ENCODE measurements at places on chromosomes 2 and 18. TPM values are rescaled to one million over a fixed set of nuclear protein-coding genes. Genes with fewer than 3 reads are reported as not detected.
A peak's percentile ranks its signal among the peaks of the same experiment; 100 is the strongest.

The GALNT14 gene
- total RNA-seq = 0.48 TPM

GRCh38 chr2:134482131-134482723, 228.4 kb downstream of the MGAT5 start:
- DNase-seq = peak; percentile 38

The DOK6 gene
- 10.6 TPM for total RNA-seq

GRCh38 chr2:69988086-69988635, 26.7 kb upstream of the ASPRV1 start:
- DNase-seq = no peak

GRCh38 chr2:231250698-231251097, 52.3 kb downstream of the ARMC9 start:
- no peak for DNase-seq

The IL37 gene
- total RNA-seq = not detected

The COBLL1 gene
- total RNA-seq = 15.0 TPM

GRCh38 chr2:172614932-172615331, 59.0 kb downstream of the PDK1 start:
- DNase-seq = no peak

GRCh38 chr2:127455566-127456493, 37.6 kb downstream of the PROC start:
- no peak for DNase-seq

DNA sequence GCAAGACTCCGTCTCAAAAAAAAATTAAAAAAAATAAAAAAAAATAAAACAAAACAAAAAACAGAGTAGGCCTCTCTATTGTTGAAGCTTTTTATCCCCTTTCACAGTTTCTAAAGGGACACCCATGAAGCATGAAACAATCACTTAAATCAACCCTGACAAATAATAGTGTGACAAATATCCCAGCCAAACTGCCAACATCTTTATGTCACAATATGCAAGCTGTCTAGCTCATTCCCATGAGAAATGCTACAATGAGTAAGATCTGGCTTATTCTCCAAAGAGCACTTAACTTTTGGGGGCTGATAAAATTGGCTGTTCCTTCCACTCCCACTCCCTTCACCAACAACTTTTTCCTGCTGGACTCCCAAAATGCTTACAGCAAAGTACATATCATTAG, 21.7 kb upstream of the ABCA12 start:
- DNase-seq = no peak

- DNase-seq = no peak
Observed at GRCh38 chr2:62604336-62604735, 98.3 kb upstream of the TMEM17 start.

GRCh38 chr2:11750422-11750821, 4.0 kb downstream of the LPIN1 start:
- no peak for DNase-seq

GRCh38 chr18:63890950-63891304, 3.4 kb downstream of the SERPINB2 start:
- no peak for DNase-seq

DNA sequence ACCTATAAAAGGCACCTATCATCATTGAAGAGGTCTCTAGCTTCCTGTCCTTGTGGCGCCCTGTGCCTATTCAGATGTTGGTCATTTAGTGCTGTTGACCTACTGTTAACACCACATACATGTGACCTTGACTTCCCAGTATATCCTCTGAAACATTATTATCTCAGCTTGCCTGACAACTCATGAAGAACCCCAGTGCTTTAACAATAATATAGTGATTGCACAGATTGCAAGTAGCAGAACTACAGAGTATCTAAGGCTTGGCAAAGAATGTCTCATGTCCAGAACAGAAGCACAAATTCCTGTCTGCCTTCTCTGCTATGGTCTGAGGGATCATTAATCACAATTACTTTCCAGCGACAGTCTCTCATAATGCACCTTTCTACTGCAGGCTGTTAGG, 165.3 kb downstream of the LCLAT1 start:
- no peak for DNase-seq

DNA sequence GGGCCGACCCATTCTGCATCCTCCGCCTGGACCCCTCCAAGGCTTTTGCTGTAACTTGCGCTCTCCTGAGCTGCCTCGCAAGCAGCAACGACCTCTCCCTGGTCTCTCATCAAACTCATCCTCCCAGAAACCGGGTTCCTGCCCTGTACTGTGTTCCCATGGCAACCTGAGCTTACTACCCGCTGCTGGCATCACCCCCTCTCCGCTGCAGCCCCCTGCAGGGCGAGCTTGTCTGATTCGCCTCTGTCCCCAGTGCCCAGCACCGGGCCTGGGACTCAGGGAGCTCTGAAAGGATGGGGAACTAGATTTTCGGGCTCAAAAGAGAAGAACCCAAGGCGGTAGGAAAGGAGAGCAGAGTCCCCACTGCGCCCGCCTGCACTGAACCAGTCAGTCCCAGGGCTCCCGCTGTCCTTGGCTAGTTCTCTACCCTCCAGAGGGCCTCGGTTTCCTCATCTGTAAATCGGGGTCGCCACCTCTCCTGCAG, 463 bp downstream of the HS1BP3 start:
- DNase-seq = no peak

GRCh38 chr2:37585982-37586621, 85.3 kb downstream of the CDC42EP3 start:
- peak; percentile 77 for DNase-seq

- DNase-seq = no peak
Observed at GRCh38 chr2:178629463-178629862, 149.2 kb downstream of the PLEKHA3 start.

The PPP1R1C gene
- total RNA-seq = 29.6 TPM

The UGT1A4 gene
- total RNA-seq = not detected

The KIF5C gene
- total RNA-seq = 0.73 TPM

The BOK gene
- total RNA-seq = 4.5 TPM

DNA sequence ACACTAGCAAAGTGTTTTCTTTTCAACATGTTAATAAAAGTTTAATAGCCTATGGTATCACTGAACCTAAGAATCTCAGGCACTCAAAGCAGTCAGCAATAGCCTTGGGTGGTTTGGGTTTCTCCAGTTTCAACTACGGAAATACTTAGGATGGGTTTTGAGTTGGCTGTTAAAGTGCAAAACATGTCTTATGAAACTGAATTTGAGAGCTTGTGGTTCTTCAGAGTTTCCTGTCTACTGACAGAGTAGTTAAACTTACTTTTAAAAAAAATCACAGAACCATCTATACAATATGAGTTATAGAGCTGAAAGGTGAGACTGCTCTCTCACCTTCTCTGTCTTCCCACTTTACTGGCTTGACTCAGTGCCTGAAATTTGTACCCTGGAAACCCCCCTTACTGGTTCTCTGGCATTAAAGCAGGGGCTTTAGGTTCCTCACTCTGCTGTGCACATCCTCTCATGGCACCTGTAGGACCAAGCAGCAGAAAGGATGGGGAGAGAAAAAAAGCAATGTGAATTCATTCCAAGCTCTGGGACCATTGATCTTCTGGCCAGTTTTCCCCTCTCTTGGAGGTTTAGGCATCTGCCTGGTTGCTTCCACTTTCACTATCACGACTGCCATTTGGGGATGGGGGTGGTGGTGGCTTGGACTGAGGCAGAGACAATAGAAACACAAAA, 18.1 kb downstream of the CCDC141 start:
- no peak for DNase-seq

DNA sequence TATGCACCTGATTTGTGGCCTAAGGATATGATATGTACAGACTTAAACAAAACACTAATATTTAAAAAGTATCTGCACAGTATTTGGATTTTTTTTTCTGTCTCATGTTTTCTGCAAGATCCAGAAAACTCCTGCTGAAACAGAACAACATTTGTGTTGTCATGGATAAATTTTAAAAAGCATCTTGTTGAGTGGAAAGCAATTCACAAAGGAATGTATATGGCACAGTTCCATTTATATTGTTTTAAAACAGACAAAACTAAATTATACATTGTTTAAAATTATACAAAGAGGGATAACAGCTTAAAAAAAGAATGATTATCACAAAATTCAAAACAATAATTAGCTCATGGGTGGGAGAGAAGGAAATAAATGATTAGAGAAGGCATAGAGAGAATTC, 193.5 kb downstream of the PPP1R1C start:
- DNase-seq = no peak

GRCh38 chr2:37976411-37976810, 51.3 kb downstream of the RMDN2 start:
- DNase-seq = no peak

DNA sequence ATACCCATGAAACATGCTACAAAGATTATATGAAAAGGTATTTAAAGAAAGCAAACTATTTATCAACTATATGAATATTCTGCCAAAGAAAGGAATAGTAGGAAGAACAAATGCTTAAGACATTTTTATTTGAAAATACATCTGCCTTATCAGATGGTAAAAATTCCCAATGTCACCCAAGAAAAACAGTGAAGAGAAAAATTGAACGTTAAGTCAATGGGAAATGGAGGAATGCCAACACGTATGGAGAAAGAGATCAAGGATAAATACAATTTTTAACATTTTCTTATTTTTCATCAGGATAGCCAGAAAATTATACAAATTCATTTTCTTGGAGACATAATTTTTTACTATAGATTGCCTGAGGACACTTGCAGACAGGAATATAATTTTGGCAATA, 394.2 kb downstream of the ZEB2 start:
- no peak for DNase-seq
